ENCODE measurements at places on chromosomes 4 and X.

DNA sequence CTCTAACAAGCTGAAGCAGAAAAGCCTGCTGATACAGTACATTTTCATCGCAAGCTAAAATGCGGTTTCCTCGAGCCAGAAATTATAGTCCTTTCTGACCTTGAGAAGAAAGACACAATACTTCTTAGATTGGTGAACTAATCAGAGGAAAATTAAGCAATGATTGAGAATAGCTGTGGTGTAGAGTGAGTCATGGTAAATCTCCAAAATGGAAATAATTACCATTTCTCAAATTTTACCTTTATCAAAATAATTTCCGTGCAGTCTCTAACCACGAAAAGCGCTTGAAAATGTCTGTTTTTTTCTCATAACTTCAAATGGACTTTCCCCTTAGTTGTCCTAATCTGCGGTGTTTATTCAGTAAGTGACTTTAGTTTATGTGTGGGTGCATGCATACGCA, 190.2 kb downstream of the CPE start:
- no peaks in the 10 kb centered on the region for H3K36me3 ChIP-seq
- H3K27me3 ChIP-seq = no peaks in the 10 kb centered on the region
- no peak for DNase-seq

GRCh38 chrX:32443841-32444240, 767.5 kb downstream of the DMD start:
- H3K4me3 ChIP-seq = no peak overlapping the region
- no peaks in the 10 kb centered on the region for H3K27me3 ChIP-seq
- no peaks in the 10 kb centered on the region for H3K4me1 ChIP-seq
- H3K27ac ChIP-seq = no peak overlapping the region
- DNase-seq = no peak

GRCh38 chr4:81724925-81725329, 253.2 kb upstream of the RASGEF1B start:
- H3K36me3 ChIP-seq = no peaks in the 10 kb centered on the region
- DNase-seq = peak; percentile 81
- H3K27me3 ChIP-seq = no peaks in the 10 kb centered on the region
- H3K4me1 ChIP-seq = peaks cover 29% of the 10 kb centered on the region
- no peak overlapping the region for H3K4me3 ChIP-seq

DNA sequence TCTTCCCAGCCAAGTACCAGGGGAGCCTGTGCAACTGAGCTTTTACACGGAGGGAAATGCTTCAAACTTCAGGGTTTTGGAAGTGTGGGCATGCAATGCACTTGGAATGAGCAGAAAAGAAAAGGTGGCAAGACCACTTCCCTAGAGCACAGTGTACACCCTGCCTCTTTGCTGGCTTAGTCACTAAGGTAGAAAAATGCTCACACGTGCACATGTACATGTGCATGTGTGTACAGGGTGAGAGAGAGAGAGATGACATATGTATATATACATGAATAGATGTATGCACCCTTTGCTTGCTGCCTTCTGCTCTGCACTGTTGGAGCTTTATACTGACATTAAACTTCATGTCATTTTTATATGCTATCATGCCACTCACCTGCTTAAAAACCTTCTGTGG, 7.9 kb upstream of the KLF3 start:
- H3K27ac ChIP-seq = no peak overlapping the region
- H3K4me3 ChIP-seq = no peak overlapping the region
- no peaks in the 10 kb centered on the region for H3K36me3 ChIP-seq
- DNase-seq = no peak

- H3K4me3 ChIP-seq = no peak overlapping the region
- peaks cover 7% of the 10 kb centered on the region for H3K27me3 ChIP-seq
- no peaks in the 10 kb centered on the region for H3K4me1 ChIP-seq
- no peak for DNase-seq
- H3K27ac ChIP-seq = no peak overlapping the region
Observed at GRCh38 chr4:10671366-10671765, 13.2 kb downstream of the CLNK start.

DNA sequence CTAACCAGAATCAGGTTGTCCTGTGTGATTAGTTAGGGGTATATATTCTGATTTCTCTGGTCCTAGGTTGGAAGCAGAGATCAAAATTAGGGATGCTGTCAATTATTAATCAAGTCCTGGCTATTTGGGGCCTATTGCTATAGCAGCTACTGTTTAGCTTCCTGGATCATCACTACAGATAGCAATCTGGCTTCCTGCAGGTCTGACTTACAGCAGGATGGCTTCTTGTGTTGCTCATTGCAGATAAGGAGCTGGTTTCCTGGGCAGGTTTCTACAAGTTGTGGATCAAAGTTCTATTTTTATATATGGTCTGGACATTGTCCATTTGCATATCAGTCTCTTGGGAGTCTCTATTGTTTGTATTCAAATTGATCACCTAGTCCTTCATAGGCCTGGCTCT, 57.7 kb upstream of the C4orf54 start:
- no peaks in the 10 kb centered on the region for H3K4me1 ChIP-seq
- no peak for DNase-seq
- no peak overlapping the region for H3K4me3 ChIP-seq
- H3K27me3 ChIP-seq = no peaks in the 10 kb centered on the region

DNA sequence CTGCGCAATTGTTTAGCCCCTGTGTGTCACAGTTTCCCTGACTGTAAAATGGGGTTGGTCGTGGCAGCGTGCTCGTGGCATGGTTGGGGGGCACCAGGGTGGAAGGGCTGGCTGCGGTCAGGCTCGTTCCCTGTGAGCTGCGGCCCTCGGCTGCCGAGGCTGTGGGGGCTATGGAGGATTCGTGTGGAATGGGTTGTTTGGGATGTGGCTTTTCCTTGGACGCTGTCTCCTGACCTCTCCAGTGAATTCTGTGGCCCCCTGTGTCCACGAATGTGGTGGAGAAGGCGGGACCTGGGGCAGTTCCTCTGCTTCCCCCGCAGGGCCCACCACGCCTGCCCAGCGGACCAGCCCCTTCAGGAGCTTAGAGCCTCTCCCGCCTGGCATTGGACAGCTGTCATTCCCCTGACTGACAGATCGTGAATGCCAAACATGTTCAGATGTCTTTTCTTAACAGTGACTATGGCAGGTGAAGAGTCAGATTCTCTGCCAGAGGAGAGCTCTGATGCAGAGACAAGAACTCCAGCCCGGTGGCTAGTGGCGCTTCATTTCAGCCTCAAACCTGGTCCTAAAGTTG, 17.2 kb upstream of the HGFAC start:
- H3K4me1 ChIP-seq = no peaks in the 10 kb centered on the region
- DNase-seq = no peak
- H3K36me3 ChIP-seq = peaks cover 80% of the 10 kb centered on the region
- H3K4me3 ChIP-seq = no peak overlapping the region
- no peak overlapping the region for H3K27ac ChIP-seq

DNA sequence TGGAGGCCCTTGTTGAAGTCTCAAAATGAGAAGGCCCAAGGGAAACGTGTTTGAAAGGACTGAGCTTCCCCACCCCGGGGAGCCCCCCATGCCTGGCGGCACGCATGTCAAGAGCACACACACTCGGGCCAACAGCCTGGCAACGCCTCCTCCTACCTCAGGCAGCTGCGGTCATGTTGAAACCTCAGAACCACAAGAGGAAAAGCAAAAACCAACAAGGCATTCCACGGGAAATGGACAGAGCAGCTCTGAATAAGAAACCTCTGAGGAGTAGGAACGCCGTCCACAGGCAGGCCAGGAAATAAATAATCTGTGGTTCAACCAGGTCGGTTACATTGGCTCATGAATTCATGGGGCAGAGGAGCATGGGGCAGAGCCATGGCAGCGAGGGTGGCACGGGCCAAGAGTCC, 95.7 kb upstream of the AFAP1 start:
- no peaks in the 10 kb centered on the region for H3K36me3 ChIP-seq
- H3K4me1 ChIP-seq = peaks cover 2% of the 10 kb centered on the region
- peaks cover 3% of the 10 kb centered on the region for H3K27me3 ChIP-seq
- no peak overlapping the region for H3K4me3 ChIP-seq

GRCh38 chr4:8108261-8108660, 50.4 kb downstream of the ABLIM2 start:
- H3K27ac ChIP-seq = no peak overlapping the region
- H3K27me3 ChIP-seq = peaks cover 26% of the 10 kb centered on the region
- no peak overlapping the region for H3K4me3 ChIP-seq
- no peaks in the 10 kb centered on the region for H3K4me1 ChIP-seq

DNA sequence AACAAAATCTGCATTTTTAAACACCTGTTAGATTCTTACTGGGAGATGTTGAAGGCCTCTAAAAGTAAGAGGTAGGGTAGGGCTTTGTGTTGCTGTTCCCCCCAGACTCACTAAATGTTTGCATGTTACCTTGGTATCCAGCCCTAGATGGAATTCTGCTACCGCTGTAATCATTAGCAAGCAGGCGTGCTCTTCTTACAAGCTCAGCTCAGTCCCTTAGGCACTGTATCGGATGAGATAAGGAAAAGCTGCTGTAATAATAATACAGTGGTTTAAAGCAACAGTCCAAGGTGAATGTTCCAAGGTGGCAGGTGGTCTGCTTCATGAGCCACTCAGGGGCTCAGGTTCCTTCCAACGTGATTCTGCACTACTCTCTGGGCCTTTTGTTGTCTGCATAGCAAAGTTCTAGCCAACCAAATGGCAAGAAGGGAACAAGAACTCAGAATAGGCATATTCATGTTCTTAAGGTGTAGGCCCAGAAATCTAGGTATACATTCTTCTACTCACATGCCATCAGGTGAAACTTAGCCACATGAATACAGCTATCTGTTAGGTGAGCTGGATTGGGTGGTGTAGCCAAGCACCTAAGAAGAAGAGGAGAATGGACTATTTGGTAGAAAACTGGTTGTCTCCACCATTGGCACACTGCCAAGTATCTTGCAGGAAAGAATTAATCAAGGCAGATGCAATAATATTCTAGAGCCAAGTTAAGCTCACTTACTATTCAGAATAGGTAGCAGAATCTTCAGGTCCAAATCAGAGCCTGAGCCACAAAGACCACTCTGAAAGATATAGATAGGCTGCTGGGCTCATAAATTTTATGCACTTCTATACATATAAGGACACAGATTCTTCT, 46.0 kb downstream of the COQ2 start:
- H3K4me1 ChIP-seq = no peaks in the 10 kb centered on the region
- H3K4me3 ChIP-seq = no peak overlapping the region
- no peak for DNase-seq
- H3K27me3 ChIP-seq = no peaks in the 10 kb centered on the region
- H3K27ac ChIP-seq = no peak overlapping the region

DNA sequence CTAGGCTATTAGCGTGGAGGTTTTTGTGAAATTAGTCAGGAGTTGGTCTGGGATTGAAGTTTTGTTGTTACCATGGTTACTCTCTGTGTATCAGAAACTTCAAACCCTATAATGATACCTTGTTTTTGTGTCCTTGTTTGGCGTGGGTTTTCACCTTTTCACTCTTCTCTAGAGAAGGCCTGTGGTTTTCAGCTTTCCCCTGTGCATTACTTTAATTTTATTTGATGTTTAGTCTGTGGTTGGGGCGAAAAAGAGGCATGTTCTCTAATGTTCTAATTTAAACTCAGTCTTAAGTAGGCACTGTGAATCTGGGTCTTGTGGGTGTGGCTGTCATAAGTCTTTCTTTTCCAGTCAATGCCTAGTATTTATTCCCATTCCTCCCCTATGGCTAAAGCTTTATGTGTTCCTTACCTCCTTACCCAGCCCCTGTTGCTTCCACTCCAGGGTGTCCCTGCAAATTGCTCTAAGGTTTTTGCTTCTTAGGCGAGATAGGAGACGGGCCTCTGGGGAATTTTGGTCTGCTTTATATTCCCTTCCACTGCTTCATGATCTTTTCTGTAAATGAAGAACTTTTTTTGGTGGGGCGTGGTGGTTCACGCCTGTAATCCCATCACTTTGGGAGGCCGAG, 326.3 kb upstream of the ZCCHC13 start:
- no peak for DNase-seq
- H3K27me3 ChIP-seq = no peaks in the 10 kb centered on the region
- no peaks in the 10 kb centered on the region for H3K4me1 ChIP-seq
- no peak overlapping the region for H3K4me3 ChIP-seq
- H3K27ac ChIP-seq = no peak overlapping the region

- no peak overlapping the region for H3K27ac ChIP-seq
- no peaks in the 10 kb centered on the region for H3K27me3 ChIP-seq
- DNase-seq = no peak
- peaks cover 21% of the 10 kb centered on the region for H3K4me1 ChIP-seq
- H3K36me3 ChIP-seq = no peaks in the 10 kb centered on the region
Observed at GRCh38 chr4:185211035-185211434, 1.6 kb downstream of the SNX25 start.

- no peaks in the 10 kb centered on the region for H3K36me3 ChIP-seq
- DNase-seq = no peak
- H3K4me3 ChIP-seq = no peak overlapping the region
- no peaks in the 10 kb centered on the region for H3K4me1 ChIP-seq
- no peak overlapping the region for H3K27ac ChIP-seq
Observed at GRCh38 chr4:43763029-43763610, 685.5 kb downstream of the KCTD8 start.

DNA sequence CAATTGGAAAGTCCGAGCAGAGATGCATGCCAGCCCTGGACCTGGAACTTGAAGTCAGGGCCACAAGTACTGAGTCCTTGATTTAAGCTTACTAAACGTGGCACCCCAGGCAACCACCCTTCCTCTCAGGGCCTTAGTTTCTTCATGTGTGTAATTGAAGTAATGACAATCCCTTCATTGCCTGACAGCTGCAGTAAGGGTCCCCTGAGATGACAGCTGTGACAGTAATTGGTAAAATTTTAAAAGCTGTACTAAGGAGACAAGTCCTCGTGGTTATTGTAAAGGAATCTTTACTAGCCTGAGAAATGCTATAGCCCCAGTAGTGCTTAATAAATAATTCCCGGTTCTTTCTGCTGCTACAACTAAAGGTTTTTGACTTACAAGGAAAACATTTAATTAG, 175.1 kb upstream of the RADX start:
- H3K4me3 ChIP-seq = no peak overlapping the region
- no peak for DNase-seq
- H3K27ac ChIP-seq = no peak overlapping the region
- no peaks in the 10 kb centered on the region for H3K27me3 ChIP-seq

- no peaks in the 10 kb centered on the region for H3K27me3 ChIP-seq
- no peaks in the 10 kb centered on the region for H3K4me1 ChIP-seq
- H3K36me3 ChIP-seq = no peaks in the 10 kb centered on the region
- no peak overlapping the region for H3K27ac ChIP-seq
- no peak overlapping the region for H3K4me3 ChIP-seq
- no peak for DNase-seq
Observed at GRCh38 chr4:90121676-90122354, 5.4 kb upstream of the CCSER1 start.

GRCh38 chrX:19882066-19882775, 5.2 kb downstream of the SH3KBP1 start:
- H3K36me3 ChIP-seq = no peaks in the 10 kb centered on the region
- no peak overlapping the region for H3K27ac ChIP-seq
- no peak for DNase-seq
- no peak overlapping the region for H3K4me3 ChIP-seq

GRCh38 chr4:79445371-79445781, 37.3 kb upstream of the GK2 start:
- DNase-seq = no peak
- no peak overlapping the region for H3K4me3 ChIP-seq
- H3K27ac ChIP-seq = peak overlapping the region; percentile 14
- no peaks in the 10 kb centered on the region for H3K36me3 ChIP-seq
- no peaks in the 10 kb centered on the region for H3K27me3 ChIP-seq
- H3K4me1 ChIP-seq = no peaks in the 10 kb centered on the region

DNA sequence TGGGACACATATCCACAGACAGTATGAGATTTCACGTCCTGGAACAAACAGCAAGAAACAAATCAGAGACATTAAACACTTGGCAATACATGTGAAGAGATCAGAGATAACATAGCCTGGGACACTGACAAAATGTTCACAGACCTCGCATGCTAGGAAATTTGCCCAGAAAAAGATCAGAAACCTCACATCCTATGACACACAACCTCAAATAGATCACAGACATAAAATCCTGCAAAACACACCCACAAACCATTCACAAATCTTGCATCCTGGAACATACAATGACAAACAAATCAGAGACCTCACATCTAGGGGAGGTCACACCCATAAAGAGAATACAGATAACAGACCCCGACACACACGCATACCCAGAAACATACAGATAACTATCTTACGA, 18.0 kb downstream of the SUV39H1 start:
- H3K4me3 ChIP-seq = no peak overlapping the region
- H3K27ac ChIP-seq = no peak overlapping the region
- H3K4me1 ChIP-seq = no peaks in the 10 kb centered on the region

All from suprapubic skin (tissue), 4 donors.